ENCODE measurements at places on chromosomes 7 and 10. TPM values are rescaled to one million over a fixed set of nuclear protein-coding genes. Genes with fewer than 3 reads are reported as not detected.

GRCh38 chr7:44517175-44517574 is 24.0 kb downstream of the NPC1L1 start:
- no peak for DNase-seq

GRCh38 chr10:122657255-122657654 is 42.4 kb downstream of the C10orf120 start:
- no peak for DNase-seq

DNA sequence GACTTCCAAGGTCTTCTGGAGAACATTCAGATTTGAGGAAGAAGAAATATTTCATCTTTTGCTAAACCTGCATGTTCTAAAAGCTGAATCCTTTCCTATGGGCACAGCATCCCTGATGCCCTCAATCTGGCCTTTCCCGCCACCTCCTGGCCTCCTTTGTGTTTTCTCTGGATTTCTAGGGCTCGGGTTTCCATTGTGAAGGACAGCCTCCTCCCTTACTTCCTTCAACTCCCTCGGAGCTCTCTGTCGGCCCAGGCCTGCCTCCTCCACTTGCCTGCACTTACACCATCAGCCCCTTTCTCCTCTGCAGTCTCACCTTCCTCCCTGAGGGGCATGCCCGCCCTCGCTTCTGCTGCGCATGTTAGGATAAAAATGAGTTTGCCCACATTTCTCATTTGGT is 75.4 kb downstream of the WIPF3 start:
- no peak for DNase-seq

GRCh38 chr7:134908289-134908688 is 78.0 kb upstream of the AGBL3 start:
- no peak for DNase-seq

DNA sequence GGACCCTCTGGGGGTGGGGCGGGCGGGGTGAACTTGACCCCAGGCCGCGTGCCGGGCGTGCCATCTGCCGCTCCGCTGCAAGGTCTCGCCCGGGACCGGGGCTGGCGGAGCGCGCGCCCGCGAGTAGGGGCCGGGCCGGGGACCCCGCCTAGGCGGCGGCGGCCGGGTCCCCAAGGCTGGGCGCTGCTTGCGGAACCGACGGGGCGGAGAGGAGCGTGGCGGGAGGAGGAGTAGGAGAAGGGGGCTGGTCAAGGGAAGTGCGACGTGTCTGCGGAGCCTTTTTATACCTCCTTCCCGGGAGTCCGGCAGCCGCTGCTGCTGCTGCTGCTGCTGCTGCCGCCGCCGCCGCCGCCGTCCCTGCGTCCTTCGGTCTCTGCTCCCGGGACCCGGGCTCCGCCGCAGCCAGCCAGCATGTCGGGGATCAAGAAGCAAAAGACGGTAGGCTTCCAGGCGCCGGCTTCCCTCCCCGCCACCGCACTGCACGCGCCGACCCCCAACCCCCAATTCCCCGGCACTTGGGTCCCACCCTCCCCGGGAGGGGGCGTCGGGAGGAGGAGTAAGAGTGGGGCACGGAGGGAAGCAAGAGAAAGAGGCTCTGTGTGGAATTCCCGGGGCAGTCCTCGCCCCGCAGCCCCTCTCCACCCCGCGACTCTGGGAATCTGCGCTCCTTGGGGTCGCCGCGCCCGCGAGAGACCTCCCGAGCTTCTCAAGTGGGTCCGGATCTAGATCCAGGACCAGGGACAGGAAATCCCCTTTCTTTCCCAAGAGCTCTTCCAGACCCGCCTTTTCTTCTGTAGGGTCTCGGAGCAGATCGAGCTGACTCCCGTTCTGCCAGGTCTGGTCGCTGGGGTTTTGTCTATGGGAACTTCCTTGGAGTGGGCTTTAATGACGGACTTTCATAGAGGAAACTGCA is at the start of gene PAPSS2:
PAPSS2 (plus strand) TSS at position 308 of the 913 bp plus-strand sequence; CDS start at position 412, 104 bp downstream.
- no peak for DNase-seq

GRCh38 chr7:81079746-81080145 is 160.9 kb upstream of the SEMA3C start:
- DNase-seq, result no peak

DNA sequence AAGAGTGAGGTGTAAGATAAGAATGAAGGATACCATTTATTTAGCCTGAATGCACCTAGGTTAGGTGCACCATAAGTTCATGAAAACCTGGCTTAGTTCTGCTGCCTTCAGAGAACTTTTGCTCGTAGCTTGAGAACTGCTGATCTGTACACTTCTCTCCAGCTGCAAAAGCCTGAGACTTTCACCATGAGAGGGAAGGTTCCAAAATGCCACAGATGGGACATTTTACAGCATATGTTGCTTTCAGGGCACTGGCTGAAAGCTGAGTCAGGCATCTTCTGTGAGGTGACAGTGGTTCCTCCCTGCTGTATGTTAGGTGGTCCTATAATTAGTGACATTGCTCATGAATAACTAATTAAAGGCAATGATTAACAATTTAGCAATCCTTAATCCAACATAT is 298.3 kb downstream of the GALNT17 start:
- DNase-seq, result no peak

DNA sequence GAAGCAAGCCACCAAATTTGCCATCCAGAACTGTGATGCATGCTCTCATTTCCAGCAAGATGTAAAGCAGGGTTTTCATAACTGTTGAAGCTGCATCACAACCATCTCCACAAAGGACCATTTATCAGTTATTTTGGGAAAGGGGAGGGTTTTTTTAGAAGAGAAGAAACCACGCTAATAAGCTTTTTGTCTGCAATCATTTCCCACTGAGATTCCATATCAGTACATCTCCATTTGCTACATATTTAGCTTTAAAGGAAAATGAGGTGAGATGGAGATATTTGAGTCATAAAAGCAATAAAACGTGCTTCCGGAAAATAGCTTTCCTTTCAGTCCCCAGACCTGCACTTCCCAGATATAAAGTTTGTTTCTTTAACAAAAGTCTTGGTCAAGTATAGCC is 258.2 kb downstream of the FRMD4A start:
- no peak for DNase-seq

- DNase-seq, result no peak
These were observed 96.8 kb upstream of the DGKB start for GRCh38 chr7:14999331-14999730.

DNA sequence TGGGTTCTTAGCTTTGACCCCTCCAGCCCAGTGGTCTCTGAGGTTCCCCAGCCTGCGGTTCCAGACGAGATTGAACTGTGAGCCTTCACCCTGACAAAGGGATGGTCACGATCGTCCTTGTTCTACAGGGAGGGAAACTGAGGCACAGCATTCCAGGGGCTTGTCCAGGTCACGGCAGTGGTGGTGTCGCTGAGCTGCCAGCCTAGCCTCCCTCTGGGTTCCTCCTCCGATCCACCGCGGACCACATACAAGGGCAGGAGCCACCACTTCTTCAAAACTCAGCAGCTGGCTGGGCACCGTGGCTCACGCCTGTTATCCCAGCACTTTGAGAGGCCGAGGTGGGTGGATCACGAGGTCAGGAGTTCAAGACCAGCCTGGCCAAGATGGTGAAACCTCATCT is 35.8 kb downstream of the ELFN1 start:
- no peak for DNase-seq

DNA sequence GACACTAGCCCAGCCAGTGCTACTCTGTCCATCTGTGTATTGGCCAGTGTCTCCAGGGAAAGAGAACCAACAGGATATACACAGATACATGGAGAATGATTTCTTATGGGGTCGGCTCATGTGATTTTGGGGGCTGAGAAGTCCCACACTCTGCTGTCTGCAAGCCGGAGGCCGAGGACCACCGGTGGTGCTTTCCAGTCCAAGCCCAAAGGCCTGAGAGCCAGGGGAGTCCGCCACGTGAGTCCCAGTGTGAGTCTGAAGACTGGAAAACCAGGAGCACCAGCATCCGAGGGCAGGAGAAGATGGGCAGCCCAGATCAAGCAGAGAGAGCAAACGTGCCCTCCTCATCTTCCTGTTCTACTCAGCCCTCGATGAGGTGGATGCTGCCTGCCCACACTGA is 71.5 kb downstream of the C10orf143 start:
- DNase-seq, result no peak

DNA sequence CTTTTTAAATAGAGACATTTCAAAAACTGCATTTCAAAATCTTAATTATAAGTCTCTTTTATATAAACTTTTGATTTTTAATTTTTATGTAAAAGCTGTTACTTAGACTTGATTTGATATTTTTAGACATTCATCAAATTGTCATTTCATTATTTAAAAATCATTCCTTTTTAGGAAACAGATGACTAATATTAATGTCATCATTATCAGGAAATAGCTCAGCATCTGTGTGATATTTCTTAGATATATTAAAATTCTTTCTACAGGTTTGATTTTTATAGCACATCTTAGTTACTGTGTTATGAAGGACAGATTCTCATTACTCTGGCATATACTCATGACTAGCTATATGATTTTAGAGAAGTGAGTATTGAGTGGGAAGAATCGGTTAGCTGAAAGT is 17.2 kb downstream of the RUNDC3B start:
- DNase-seq, result no peak

GRCh38 chr7:115059321-115059720 is 137.4 kb downstream of the MDFIC start:
- no peak for DNase-seq

DNA sequence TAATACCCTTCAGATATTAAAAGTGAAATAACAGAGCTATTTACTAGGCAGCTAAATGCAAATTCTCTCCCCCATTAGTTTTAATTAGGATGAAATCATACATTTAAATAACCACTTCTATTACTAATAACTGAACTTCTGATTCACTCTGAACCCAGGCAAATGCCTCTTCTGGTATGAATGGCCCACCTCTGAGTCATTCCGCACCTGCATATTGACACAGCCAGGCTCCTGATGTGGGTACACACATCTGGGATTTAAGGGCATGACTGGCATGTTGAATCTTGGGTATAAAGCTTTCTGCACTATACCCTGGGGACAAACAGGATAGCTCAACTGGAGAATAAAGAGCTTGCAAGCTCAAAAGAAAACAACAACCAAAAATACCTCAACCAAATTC is 140.9 kb downstream of the AUTS2 start:
- DNase-seq, result peak; percentile 46

GRCh38 chr7:104956753-104957450 is 57.1 kb upstream of the KMT2E start:
- DNase-seq, result peak; percentile 83

DNA sequence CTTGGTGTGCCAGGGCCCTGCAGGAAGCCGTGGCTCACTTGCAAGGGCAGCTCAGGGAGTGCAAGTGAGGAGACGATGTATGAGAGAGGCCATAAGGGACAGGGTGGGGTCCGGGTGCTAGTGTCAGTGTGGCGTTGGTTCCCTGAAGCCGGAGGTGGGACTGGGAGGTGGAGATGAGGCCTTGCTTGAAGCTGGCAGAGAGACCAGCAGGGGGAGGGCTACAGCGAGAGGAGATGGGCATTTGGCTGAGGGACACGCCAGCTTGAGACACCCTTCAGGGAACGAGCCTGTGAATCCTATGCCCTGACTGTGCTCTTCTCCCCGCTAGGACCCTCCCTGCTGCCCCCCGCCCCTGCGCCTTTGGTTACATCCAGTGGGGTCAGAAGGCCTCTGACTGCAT is 529.1 kb downstream of the TCERG1L start:
- no peak for DNase-seq

DNA sequence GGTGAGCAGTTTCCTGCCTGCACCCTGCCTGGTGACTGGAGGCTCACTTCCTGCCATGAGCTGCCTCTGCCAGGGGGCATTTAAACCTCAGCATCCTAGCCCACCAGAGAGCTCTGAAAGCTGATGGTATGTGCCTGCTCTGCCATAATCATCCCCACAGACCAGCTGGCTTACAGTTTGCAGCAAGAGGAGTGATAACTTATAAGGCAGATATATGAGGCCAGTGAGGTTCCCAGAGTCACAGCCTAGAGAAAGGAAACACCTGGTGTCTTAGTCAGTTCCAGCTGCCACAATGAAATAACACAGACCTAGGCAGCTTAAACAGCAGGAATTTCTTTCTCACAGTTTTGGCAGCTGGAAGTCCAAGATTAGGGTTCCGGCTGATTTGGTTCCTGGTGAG is 232.0 kb downstream of the PAXIP1 start:
- no peak for DNase-seq

DNA sequence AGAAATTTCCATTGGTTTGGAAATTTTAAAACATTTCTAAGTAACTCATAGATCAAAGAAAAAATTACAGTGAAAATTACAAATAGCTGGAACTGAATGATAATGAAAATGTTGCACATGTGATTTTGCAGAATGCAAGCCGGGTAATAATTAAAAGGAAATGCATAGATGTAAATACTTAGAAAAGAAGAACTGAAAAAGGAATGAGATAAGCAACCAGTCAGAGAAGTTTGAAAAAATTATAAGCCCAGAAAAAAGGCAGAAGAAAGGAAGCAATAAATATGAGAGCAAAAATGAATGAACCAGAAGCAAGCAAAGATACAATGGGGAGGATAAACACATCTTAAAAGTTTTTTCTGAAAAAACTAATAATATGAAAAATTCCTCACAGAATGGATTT is 3.2 kb upstream of the TMEM273 start:
- DNase-seq, result no peak

- no peak for DNase-seq
These were observed 140.2 kb downstream of the AUTS2 start for GRCh38 chr7:69738396-69738951.

DNA sequence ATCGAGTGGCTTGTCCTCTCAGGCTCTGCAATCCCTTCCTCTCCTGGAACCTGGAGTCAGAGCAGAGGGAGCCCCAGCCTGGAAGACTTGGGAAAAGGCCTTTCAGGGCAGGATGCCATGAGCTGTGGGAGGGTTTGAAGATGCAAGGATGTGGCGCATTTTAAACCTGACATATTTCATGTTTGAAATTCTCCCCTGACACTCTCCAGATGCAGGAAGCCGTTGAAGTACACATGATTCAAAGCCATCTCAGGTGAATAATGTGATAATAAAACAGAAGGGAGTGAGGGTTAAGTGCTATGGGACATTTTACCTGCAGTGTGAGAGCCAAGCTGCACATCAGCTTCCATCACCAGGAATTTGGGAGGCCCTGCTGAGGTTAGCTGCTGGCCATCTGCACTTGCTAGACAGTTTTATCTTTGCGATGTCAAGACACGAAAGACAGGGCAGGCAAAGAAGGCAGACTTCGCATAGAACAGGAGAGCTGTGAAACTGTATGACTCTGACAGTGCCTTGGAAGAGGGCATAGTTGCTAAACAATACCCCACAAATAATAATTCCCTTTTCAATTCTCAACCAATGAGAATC is 159.1 kb upstream of the GDF10 start:
- DNase-seq, result no peak

GTF2IRD1 gene
- 0.20 TPM for total RNA-seq

PRSS37 gene
- total RNA-seq, result not detected

SLC16A9 gene
- not detected for total RNA-seq

INHBA gene
- not detected for total RNA-seq

FAM237B gene
- not detected for total RNA-seq

HDAC9 gene
- 0.91 TPM for total RNA-seq

AZGP1 gene
- not detected for total RNA-seq
